Muscle of arm (tissue), 14 donors: ENCODE measurements at places on chromosomes 1 and 21. TPM values are rescaled to one million over a fixed set of nuclear protein-coding genes. Genes with fewer than 3 reads are reported as not detected.
A peak's percentile ranks its signal among the peaks of the same experiment; 100 is the strongest.

DNA sequence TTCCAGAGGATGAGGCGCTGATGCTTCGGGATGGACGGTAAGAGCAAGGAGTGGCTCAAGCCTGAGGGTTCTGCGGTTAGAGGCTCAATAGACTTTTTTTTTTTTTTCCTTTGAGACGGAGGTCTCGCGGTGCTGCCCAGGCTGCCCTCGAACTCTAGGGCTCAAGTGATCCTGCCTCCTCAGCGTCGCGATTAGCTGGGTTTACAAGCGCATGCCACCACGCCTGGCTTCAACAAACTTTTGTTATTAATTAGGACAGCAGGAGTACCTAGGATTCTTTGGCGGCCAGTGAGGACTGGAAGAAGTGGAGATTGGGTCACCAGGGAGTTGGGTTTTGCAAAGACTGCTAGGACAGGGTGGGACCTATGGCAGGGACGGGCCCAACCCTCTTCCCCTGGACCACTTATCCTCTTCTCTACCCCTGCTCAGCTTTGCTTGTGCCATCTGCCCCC lies 587 bp downstream of the SCNM1 start:
- no peak for DNase-seq

- DNase-seq = peak; percentile 44
Observed at GRCh38 chr1:244836135-244836521, 670 bp downstream of the COX20 start.

CD53 gene
- polyA plus RNA-seq = 21.2 TPM

GRCh38 chr1:163875200-163875926 lies 553.6 kb downstream of the NUF2 start:
- DNase-seq = peak; percentile 37

- no peak for DNase-seq
Observed at GRCh38 chr1:62516600-62516999, 79.8 kb downstream of the USP1 start.

DNA sequence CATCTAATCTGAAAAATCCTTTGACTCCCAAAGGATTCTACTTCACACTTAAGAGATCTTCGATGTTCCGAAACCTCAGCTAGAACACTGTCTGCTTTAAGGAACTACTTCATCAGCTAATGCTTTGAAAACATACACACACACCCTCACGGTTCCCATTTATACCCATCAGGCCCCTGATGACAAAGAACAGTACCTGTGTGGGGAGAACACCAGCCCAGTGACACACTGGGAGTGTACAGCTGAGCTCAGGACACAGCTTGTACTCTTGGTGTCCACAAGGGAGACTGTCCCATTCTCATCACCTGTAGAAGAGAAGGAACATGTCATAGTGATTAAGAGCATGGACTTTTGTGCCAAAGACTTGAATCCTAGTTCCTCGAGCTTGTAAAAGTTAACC lies 6.6 kb downstream of the WDR77 start:
- no peak for DNase-seq
